Fibroblast of lung (primary cell): ENCODE measurements at places on chromosomes 2 and 18. TPM values are rescaled to one million over a fixed set of nuclear protein-coding genes. Genes with fewer than 3 reads are reported as not detected.
A peak's percentile ranks its signal among the peaks of the same experiment; 100 is the strongest.

The DES gene
- 34.7 and 69.3 TPM in 2 replicates for total RNA-seq

DNA sequence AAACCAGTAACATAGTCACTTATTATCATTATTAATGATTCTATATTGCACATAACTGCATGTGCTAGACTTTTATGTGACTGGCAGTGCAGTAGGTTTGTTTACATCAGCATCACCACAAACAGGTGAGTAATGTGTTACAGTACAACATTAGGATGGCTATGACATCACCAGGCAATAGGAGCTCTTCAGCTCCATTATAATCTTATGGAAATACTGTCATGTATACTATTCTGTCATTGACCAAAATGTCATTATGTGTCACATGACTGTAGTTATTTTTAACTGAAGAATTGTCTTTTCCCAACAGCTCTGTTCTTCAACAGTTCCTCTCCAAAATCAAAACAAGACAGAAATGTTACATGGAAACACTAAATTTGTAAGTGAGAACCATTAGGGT, 96.3 kb downstream of the C18orf54 start:
- no peak for DNase-seq

GRCh38 chr18:66495844-66496243, 108.0 kb downstream of the CDH19 start:
- peak; percentile 19 for DNase-seq

- DNase-seq, result no peak
Measured at GRCh38 chr2:108240966-108241365, 1.2 kb downstream of the SULT1C3 start.

The GCC2 gene
- 23.6 and 26.4 TPM in 2 replicates for total RNA-seq

The RETREG2 gene
- total RNA-seq, result 88.7 and 95.3 TPM in 2 replicates

The KCNJ3 gene
- not detected in 2 replicates for total RNA-seq

- no peak for DNase-seq
Measured at GRCh38 chr2:2233171-2233826, 97.8 kb downstream of the MYT1L start.

The CD8B2 gene
- total RNA-seq, result not detected in 2 replicates

The SOWAHC gene
- total RNA-seq, result 7.1 and 10.3 TPM in 2 replicates

DNA sequence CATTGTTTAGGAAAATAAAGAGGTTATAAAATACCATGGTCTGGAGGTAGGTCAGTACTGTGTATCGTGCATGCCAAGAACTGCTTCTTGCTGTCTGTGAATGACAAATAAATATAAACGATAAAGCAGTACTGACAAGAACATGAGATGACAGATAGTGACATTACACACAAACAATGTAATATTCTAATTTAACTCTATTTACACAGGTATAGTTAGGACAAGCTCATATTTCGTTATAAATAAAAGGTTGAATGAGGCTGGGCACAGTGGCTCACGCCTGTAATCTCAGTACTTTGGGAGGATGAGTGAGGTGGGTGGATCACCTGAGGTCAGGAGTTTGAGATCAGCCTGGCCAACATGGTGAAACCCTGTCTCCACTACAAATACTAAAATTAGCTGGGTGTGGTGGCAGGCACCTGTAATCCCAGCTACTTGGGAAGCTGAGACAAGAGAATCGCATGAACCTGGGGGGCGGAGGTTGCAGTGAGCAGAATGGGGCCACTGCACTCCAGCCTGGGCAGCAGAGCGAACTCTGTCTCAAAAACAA, 14.7 kb upstream of the GPR75 start:
- DNase-seq, result no peak

The TNFAIP6 gene
- total RNA-seq, result 33.1 and 53.8 TPM in 2 replicates

The SP9 gene
- total RNA-seq, result not detected in 2 replicates

The CYP27C1 gene
- total RNA-seq, result not detected in 2 replicates

- no peak for DNase-seq
Measured at GRCh38 chr2:134234535-134234934, 19.3 kb upstream of the MGAT5 start.

The CRYGD gene
- total RNA-seq, result not detected in 2 replicates

The DSG2 gene
- total RNA-seq, result 0.33 and 1.0 TPM in 2 replicates

GRCh38 chr2:178498137-178498536, 17.9 kb downstream of the PLEKHA3 start:
- DNase-seq, result no peak
